Ascending aorta (tissue), 2 donors: ENCODE measurements at places on chromosomes 7 and 10.

- DNase-seq: no peak
Measured at GRCh38 chr7:33776788-33777187, 128.6 kb upstream of the BMPER start.

DNA sequence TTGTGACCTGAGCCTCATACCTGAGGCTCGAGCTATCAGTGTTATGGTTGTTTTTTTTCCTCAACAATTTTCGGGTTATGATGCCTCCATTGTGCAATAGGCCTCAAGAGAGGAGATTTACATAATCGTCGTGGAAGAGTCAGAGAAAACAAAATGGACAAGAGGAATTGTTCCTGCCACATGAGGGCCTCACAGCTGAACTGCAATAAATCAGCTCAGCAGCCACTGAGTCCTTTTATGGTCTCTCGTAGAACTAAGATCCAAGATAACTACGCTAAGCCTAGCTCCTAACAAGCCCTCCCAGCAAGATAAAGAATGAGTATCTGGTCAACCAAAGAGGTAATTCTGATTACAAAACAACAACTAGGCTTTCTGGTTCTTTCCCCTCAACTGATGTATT, 336.8 kb downstream of the WDR11 start:
- DNase-seq: no peak

- no peak for DNase-seq
Measured at GRCh38 chr7:40965774-40966173, 737.1 kb downstream of the INHBA start.

GRCh38 chr7:34315032-34315431, 343.0 kb upstream of the NPSR1 start:
- no peak for DNase-seq

DNA sequence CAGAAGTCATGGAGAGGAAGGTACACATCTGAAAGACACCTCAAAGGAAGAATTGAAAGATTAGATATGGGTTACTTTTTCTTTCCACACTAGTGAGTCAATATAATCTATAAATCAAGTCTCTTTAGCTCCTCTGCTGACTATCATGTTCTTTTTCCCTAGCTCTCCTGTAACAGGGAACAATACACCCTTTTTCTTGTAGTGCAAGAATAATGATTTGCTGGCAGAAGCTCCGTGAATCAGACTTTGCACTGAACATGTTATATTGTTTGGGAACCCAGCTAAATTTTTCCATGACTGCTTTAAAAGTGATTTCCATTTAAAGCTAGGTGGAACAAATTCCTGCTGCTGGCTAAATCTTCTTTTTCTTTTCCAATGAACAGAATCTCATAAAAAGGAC, 756.6 kb upstream of the C7orf33 start:
- DNase-seq: no peak

GRCh38 chr10:100978121-100978900, 9.0 kb downstream of the MRPL43 start:
- no peak for DNase-seq

- no peak for DNase-seq
Measured at GRCh38 chr10:105195831-105196230, 554.7 kb downstream of the SORCS3 start.

GRCh38 chr10:74097776-74098175, 52.9 kb downstream of the AP3M1 start:
- DNase-seq: no peak

- no peak for DNase-seq
Measured at GRCh38 chr7:116340943-116341907, 130.9 kb downstream of the TES start.

DNA sequence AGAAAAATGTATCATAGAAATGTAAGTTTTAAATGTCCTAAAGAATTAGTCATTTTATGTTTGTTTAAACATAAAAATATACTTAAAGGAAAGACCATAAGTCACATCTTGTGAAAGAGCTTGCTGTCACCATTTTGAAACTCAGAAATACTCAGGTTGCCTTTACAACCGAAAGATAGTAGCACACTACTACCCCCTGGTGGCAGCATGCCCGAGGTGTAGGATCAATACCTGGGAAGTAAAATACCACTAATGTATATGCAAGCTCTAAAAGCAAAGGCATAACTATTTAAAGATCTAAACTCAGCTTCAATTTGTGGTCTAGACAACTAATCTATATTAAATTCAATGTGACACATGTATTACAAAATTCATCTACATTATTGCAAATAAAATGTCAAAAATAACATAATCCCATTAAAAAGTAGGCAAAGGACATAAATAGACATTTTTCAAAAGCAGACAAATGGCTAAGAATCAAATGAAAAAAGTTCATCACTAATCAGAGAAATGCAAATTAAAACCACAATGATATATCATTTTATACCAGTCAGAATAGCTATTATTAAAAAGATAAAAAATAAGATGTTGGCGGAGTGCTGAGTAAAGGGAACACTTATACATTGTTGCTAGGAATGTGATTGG, 47.7 kb upstream of the FGL2 start:
- DNase-seq: peak; percentile 85

DNA sequence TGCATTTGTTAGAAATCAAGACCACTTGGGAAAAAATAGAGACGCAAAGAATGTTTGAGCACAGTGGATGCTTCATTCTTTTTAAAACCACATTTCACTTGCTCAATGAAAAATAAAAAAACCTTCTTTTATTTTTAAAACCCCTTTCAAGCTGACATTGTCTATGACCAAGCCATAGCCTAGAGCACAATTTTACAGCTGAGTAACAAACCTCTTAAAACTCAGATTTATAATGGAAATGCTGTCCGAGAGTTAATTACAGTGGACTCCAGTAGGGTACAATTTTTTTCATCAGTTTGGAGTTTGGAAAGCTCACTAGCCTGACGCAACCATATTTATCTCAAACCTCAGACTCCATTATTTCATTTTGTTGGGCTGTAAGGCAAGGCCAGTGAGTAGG, 116.3 kb downstream of the RNLS start:
- DNase-seq: no peak

GRCh38 chr7:137335814-137336213, 7.7 kb downstream of the PTN start:
- no peak for DNase-seq

GRCh38 chr7:106177738-106178592, 65.9 kb upstream of the SYPL1 start:
- no peak for DNase-seq

DNA sequence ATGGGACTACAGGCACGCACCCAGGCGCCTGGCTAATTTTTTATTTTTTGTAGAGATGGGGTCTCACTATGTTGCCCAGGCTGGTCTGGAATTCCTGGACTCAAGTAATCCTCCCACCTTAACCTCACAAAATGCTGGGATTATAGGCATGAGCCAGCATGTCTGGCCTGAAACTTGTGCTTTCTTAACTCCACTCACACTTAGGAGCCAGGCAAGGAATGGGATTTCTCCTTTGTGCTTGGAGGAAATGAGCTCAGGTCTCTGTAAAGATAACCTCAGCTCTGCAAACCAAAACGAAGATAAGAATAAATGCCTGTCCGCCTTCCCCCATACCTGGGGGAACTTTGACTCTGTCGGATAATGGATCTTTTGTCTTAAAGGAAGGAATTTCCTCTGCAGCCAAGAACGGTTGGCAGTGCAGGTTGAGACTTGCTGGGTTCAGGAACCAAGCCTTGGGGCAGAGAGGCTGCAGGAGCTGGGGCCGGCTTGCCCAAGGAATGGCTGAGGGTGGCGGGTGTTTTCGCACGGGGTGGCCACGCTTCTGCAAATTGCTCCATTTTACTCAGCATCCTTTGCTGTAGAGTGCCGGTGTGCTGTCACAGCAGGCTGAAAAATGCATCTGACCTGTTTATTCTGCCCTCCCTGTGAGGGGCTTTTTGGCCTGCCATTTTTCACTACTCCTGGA, 174.2 kb downstream of the KIAA1217 start:
- no peak for DNase-seq

DNA sequence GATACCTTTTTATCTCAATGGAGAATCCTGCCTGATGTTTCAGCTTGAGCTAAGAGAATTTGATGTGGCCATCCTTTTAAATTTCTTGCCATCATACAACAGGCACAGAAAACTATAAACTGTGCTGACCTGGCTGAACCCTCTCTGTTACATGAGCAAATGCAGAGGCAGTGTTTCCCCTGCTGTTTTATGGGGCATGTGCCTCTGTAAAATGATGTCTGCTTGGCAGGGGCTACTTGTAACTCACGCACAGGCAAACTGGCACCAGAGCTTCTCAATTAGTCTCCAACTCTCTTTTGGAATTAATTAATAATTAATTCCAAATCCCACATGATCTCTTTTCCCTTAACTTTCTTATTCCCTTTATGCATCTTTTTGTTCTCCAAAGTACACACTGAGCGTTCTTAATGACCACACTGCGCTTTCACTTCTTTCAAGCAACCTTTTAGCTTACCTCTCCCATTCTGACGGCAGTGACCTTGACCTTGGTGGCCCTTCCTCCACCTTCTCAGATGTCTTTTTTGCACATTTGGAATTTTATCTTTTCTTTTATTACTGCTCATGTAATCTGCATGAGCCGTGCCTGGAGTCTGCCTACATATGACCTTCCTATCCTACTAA, 334.0 kb downstream of the PLXNA4 start:
- DNase-seq: no peak

- DNase-seq: no peak
Measured at GRCh38 chr10:98168147-98168546, 33.7 kb downstream of the R3HCC1L start.

- no peak for DNase-seq
Measured at GRCh38 chr7:30027740-30028215, 434 bp upstream of the PLEKHA8 start.

DNA sequence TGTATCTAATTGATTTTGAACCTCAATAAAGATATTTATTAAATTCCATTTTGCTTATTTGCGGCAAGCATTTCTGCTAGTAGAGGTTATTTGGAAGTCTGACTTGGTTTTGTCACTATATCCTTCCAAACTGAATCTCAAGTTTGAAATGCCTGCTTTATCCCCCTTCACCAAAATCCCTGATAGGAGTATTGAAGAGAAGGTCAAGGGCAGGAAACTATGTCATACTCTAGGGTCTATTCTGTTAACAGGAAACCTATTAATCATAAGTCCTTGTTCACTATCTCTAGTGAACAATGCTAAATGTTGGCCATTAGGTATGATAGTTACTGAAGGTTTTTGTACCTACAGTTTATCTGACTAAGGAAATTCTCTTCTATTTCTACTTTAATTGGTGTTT, 11.5 kb downstream of the GNAT3 start:
- DNase-seq: no peak

DNA sequence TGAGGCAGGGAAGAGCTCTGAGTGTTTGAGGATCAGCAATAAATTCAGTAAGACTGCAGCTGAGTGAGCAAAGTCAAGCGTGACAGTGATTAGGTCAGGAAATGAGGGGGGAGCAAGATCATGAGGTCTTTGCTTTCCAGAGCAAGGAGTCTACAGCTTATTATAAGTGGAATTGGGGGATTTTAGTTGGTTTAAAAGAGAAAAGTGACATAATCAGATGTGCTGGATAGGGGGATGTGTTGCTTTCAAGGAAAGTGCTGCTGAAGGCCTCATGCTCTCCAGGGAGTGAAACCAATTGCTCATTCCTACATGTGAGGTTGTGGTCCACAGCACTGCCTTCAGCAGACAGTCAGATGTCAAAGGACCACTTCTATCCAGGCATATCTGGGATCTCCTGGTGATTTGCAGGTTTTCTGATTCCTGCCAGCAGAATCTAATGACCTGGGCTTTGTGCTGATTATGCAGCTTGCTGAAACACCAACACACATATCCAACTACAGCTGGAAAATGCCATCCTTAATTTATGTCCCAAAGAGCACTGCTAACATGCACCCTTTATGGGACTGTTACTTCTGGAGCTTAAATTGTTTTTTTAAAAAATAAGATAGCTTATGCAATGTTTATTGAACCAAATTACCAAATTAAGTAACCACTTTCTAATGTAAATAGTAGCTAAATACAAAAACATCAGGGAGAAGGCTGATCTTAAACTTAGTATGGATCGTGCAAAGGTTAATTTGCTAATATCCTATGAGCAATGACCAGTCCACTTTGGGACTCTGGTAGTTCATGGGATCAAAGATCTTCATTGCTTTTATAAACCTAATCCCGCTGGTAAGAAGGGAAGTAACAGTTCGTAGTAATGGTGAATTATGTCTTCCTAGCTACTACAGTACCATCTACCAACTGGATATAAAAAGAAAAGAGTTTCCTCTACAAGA, 607.6 kb downstream of the KCNMA1 start:
- no peak for DNase-seq

DNA sequence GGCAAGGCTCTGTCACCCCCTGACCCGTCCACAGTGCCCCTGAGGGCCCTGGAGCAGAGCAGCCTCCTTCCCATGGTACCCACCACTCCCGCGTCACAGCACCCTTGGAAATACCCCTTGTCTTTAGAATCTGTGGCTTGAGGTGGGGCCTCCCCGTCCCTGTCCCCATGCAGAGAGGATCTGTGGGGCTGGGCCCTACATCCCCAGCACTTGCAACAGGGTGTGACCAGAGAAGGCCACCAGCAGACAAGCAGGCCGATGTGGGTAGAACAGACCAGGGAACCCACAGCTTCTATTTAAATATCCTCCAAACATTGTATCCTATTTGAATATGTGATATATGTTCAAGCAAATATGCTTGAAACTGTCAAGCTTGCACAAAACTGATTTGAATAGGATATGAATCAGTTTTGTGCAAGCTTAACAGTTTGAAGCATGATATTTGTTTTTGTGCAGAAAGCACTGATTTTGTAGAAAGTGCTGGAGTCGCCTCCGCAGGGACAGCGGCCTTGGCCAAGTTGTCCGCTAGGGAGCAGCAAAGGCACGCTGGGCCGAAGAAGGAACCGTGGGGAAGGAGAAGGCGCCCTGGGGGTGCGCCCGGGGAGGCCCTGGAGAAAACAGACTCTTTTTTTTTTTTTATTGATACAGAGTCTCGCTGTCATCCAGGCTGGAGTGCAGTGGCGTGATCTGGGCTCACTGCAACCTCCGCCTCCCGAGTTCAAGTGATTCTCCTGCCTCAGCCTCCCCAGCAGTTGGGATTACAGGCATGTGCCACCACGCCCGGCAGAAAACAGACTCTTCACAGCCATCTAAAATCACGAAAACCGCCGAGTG, 2.2 kb downstream of the CFAP46 start:
- no peak for DNase-seq

DNA sequence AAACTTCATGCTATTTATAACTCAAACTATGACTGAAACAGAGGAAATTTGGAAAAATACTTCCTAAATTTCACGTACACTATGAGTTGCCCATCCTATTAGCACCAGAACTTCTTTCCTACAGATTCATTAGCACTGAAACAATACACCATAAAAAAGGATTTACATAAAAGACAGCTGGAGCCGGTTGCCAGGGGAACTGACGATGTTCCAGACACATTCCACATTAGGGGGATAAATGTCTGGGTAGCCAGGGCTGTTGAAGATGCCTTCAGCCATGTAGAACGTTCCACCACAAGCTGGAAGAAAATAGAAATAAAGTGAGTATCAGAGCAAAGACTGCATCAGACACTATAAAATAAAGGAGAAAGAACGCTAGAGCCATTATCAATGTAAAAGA, 129.8 kb upstream of the RSU1 start:
- DNase-seq: no peak
